ENCODE measurements at places on chromosomes 11 and 22.

GRCh38 chr11:16844268-16844771 is 105.9 kb downstream of the C11orf58 start:
- no peak for DNase-seq

DNA sequence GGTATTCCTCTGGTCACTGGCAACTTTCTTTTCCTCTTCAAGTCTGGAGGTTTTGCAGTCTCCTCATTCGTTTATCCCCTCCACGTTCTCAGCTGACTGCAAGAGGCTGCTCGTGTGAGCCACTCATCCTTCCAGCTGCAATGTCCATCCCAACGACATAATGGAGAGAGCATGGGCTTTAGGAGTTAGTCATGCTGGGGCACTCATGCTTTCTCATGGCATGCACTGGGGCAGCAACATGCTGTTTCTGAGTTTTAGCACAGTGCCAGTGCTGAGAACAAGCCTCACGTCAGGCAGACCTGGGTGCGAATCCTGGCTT is 7.1 kb downstream of the DCPS start:
- no peak for DNase-seq

GRCh38 chr11:65329944-65330403 is 3.7 kb upstream of the DPF2 start:
- peak; percentile 67 for DNase-seq

DNA sequence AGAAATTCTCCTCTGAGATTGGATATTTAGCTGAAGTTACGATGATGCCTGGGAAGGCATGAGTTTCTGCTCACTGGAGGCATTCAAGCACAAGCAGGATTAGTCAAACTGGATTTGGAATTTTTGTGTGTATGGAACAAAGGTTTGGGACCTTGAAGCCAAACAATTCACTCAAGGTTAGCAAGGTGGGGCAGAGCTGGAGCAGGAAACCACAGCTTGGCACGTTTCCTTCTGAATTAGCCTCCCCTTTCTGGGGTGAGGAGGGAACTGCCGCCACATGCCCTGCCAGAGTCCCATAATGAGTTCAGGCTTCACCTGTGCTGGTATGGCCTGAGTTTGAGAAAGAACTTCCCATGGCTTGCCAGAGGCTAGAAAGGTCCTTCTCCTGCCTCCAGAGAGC is 50.9 kb upstream of the RRAS2 start:
- DNase-seq = no peak

DNA sequence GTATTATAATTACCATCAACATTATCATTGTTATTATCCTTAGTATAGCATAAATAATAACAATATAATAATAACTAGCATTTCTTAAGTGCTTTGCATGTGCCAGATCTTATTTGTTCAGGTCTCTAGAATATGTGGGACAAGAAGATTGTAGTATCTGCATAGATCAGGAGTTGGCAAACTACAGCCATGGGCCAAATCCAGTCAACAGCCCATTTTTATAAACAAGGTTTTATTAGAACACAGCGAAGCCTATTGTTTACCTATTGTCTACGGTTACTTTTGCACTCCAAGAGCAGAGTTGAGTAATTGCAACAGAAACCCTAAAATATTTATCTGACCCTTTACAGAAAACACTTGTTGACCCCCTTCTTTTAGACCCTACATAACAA is 81.4 kb downstream of the SLC1A2 start:
- DNase-seq = no peak

GRCh38 chr11:12213883-12214282 is 103.5 kb downstream of the MICAL2 start:
- no peak for DNase-seq

DNA sequence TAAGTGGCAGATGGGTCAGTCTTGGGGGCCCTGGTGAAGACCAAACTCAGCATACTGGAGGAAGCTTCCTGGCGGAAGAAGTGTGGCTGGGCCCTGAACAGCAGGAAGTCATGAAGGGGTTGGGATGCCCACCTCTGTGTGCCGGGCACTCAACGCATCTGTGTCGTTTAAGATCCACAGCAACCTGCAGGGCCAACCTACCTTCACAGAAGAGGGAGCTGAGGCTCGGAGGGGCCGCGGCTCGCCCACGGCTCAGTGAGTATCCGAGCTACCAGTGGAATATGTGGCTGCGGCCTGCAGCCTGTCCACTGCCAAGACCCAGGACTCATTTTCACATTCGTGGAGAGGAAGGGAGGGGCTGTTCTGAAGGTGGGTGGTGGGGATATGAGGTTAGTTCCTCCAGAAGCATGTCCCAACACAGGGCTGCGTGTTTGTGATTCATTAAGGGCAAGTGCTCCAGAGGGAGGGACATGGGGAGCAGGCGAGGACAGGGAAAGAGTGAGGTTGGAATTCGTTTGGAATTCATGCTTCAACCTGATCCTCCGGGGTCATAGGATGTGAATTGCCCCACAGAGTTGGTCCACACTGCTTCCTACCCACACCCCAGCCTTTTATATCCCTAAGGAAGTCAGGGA is 99.6 kb downstream of the MPPED1 start:
- no peak for DNase-seq

DNA sequence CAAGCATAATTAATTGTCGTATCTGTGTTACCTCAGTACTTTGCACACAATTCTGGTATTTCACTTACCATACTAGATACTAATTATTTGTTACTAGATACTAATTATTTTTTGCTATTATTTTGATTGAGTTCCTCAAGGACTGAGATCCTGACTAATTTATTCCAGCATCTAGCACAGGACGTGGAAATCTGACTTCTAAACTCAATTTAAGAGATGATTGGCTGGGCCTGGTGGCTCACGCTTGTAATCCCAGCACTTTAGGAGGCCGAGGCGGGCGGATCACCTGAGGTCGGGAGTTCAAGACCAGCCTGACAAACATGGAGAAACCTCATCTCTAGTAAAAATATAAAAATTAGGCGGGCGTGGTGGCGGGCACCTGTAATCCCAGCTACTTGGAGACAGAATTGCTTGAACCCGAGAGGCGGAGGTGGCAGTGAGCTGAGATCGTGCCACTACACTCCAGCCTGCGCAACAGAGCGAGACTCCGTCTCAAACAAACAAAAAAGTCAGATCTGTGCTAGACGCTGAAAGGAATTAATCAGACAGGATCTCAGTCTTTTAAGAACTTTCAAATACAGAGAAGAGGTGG is 527 bp upstream of the MRPL48 start:
- DNase-seq = no peak

- no peak for DNase-seq
Observed at GRCh38 chr11:64857485-64857884, 13.0 kb upstream of the CDC42BPG start.

DNA sequence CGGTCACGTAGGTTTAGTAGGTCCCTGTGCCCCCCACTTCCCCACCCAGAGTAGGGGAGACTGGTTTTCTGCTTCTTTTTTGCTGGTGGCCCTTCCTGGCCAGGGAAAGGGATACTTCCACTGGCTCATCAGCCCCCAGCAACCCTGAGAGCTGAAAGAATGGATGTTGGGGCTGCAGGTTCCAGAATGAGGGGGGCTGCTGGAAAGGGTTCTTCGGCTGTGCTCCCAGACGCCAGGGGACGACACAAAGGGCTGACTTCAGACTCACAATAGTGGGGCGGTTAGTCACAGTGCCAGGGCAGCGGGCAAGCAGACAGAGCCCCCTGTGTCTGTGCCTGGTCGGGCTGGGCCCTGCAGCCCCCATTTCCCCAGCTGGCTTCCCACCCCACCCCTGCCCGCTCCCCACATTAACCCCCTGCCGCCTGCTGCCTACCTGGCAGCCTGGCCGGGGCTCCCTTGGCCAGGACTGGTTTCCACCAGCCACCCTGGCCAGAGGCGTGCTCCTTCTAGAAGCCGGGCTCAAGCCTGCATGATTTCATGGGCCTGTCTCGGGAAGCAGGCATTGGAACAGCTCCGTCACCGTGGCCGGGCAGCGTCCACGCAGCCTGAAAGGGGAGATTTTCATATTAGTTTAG is 79.1 kb upstream of the WNT7B start:
- DNase-seq = no peak

DNA sequence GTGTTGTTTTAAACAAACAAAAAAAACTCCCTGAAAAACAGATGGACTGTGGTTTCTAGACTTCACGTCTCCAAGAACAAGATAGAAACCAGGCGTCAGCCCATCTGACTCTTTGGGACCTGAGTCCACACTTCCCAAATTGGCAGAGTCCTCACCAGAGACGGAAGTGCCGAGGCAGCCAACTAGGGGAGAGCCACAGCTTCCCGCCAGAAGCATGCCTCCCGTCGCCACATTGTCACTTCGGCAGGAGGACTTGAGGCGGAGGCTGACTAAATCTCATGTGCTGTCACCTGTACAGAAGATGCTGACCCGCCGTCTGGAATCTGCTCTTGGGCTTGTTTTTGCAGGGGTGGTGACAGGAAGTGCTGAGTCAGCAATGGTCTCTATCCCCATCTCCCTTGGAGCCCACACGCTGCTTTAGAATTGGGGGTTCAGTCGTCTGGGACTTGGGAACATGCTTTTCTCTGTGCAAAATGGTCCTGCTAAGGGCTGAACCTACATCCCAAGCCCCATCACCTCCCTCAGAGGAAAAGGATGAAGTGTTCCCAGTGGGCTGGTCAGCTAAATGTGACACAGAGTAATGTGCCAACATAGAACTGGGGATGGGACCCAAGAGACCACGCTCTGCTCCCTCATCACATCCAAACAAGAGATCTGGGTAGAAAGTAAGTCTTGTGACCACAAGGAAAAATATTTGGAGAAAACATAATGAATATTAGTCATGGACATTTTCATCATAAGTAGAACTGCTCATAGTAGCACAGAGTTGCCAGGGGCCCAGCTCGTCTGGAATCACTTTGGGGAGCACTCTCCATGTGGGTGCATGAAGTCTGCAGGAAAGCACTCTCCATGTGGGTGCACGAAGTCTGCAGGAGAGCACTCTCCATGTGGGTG is 152.9 kb downstream of the SNX19 start:
- no peak for DNase-seq

DNA sequence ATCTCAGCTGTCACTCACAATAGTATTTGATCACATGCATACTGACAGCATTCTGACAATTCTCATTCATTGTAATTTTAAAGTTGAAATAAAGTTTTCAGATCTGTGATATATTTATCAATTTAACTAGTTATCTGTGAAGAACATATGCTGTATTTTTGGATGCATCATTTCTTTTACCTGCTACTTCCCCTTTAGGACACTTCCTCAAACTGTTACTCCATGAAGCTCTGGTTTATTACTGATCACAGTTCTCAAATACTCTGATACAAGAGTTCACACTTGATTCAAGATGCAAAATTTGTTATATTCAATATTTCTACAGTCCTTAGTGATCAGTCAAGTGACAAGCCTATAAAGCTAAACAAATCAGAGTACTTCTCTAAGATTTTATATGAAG is 1655.2 kb downstream of the LRRC4C start:
- no peak for DNase-seq

- DNase-seq = no peak
Observed at GRCh38 chr22:46364341-46365165, 29.0 kb downstream of the TRMU start.

- DNase-seq = peak; percentile 87
Observed at GRCh38 chr22:37229805-37230672, 14.0 kb downstream of the RAC2 start.
